Spinal cord (tissue), 10 donors: ENCODE measurements at places on chromosomes 12 and 14. TPM values are rescaled to one million over a fixed set of nuclear protein-coding genes. Genes with fewer than 3 reads are reported as not detected.

GRCh38 chr12:68207276-68207675, 18.3 kb downstream of the IL26 start:
- DNase-seq = peak; percentile 92

DNA sequence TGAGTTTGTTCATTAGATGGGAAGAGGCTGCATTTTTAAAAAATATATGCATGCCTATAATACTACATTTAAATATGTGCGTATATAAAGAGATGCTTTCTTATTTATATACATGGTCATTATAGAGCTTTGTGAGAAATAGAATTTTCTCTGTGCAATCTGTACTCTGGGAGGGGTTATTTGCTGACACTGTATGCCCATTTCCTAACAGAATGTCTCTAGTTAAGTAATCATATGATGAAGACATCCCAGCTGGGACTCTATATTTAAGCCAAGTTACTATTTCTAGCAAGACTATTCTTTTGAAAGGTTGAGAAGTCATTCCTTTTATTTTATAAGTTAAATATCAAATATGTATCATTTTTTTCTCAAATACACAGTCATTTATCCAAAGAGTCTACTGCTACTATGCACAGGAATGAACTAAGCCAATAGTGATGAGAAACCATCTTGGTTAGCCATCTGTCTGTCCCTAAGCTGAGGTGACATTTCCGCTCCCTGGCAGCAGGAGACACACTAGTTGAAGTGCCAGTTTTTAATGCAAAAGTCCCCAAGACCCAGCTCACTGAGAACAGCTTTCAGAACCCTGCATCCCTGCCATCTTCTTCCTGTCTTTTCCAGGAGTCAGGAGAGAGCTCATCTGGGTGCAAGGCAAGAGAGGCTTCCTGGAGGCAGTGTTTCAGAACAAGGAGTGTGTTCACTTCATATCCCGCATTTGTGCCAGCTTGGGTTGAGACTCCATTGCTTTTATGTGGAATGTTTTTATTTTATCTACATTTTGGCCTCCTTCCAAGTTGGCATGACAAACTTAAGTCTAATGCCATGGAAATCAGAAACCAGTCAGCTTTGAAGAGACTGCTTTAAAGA, 69.5 kb downstream of the TMEM132C start:
- DNase-seq = no peak

- DNase-seq = peak; percentile 72
These were observed 110.5 kb downstream of the ARF6 start for GRCh38 chr14:50003213-50004021.

DNA sequence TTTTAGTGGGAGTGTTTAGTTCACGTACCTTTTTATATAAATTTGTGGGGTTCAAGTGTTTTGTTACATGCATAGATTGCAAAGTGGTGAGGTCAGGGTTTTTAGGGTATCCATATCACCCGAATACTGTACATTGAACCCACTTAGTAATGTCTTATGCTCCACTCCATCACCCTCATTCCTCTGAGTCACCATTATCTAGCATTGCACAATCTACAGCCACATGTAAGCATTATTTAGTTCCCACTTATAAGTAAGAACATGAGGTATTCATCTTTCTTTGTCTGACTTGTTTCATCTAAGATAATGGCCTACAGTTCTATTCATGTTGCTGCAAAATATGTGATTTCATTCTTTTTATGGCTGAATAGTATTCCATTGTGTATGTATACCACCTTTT, 583.7 kb upstream of the LRFN5 start:
- no peak for DNase-seq

DNA sequence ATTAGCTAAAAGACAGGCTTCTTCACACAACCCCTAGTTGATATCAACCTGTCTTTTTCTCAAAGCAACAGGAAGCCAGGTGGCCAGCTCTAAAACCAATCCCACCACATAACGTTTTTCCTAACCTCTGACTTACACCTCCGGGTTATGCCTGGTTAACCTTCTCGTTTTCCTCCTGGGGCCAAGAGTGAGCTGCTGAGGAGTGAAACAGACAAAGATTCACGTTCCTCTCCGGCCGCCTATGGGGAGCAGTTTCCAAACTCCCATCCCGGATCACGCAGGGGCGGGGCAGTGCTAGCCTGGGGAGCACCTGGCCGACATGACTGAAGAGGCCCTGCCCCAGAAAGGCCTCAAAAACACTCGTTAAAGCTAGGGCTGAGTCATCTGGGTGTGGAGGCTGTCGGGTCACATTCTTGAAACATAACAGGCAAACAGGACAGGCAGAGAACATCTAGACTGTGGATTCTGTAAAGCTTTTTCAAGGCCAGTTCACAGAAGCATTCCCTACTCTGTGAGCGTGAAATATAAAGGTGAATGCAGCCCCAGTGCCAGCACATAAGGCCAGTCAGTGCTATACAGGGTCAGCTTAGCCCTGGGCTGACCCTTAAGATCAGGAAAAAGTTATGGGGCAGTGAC, 25.9 kb upstream of the LGALS3 start:
- DNase-seq = peak; percentile 54

The P2RX4 gene
- 14.4 TPM for total RNA-seq

GRCh38 chr14:55131370-55132137, 2.5 kb downstream of the LGALS3 start:
- no peak for DNase-seq

DNA sequence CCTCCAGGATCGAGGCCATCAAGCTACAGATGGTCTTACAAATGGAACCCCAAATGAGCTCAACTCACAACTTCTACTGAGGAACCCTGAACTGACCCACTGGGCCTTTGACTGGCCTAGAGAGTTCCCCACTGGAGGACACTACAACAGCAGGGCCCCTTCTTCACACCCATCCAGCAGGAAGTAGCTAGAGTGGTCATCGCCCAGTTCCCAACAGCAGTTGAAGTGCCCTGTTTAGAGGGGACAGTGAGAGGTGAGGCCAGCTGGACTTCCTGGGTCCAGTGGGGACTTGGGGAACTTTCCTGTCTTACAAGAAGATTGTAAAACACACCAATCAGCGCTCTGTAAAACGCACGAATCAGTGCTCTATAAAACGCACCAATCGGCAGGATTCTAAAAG, 247.9 kb upstream of the BTG1 start:
- no peak for DNase-seq

GRCh38 chr12:56720731-56721151, 4.4 kb downstream of the NACA start:
- no peak for DNase-seq

DNA sequence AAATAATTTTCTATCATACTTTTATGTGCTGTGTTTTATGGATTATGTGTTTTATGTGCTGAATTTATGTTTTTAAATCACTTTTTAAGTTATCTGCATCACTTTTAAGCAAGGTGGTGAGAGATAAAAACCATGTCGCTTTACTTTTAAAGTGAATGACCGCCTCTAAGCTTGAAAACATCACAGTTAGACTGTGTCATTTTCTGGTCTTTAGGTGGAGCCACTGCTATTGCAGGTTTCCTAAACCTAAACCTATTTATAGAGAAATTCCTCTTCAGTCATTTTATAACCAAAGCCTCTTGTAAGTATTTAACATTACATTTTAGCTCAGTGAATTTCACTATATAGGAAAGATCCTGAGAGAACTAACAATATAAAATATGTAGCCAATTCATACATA, 21.0 kb upstream of the MDM2 start:
- DNase-seq = no peak

DNA sequence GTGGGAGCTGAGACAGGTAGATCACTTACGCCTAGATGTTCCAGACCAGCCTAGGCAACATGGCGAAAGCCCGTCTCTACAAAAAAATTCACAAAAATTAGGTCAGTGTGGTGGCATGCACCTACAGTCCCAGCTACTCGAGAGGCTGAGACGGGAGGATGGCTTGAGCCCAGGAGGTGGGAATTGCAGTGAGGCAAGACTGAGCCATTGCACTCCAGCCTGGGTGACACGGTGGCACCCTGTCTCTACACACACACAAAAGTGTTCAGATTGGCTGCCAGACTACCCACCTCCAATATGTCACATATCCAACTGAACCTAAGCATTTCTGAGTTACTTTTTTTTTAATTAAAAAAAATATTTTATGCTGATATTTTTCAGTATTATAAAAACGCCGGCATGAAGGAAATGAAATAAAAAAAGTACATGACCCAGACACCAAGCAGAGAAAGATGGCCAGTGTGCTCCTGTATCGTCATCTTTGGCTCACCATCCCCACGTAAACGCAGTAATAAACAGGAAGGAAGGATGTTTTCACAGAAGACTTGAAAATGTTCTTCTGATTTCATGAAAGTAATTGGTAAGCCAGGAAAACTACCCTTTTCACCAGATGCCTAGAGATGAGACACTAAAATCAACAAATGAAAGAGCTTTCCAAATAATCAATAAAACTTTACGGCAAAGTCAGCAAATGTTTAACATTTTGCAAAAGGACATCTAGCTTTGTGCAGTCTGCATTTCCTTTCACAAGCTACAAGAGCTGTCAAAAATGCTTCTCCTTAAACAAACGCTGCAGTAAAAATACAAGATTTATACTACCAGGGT, 26.4 kb downstream of the CDC42BPB start:
- no peak for DNase-seq

The TPH2 gene
- 1.8 TPM for total RNA-seq

GRCh38 chr12:64916411-64917261, 92.2 kb downstream of the TBC1D30 start:
- DNase-seq = peak; percentile 60
